ENCODE measurements at places on chromosomes 7 and 10. TPM values are rescaled to one million over a fixed set of nuclear protein-coding genes. Genes with fewer than 3 reads are reported as not detected.
A peak's percentile ranks its signal among the peaks of the same experiment; 100 is the strongest.

DNA sequence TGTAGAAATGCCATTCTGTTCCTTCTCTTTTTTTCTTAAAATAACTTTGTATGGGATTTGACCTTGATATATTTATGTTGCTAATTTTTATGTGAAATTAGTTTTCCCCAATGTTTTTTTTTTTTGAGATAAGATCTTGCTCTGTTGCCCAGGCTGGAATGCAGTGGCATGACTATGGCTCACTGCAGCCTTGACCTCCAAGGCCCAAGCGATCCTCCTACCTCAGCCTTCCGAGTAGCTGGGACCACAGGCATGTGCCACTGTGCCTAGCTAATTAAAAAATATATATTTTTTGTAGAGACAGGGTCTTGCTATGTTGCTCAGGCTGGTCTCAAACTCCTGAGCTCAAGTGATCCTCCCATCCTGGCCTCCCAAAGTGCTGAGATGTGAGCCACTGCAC is 16.0 kb downstream of the VPS26A start:
- no peaks in the 10 kb centered on the region for H3K27me3 ChIP-seq
- H3K4me1 ChIP-seq, result no peaks in the 10 kb centered on the region
- no peak overlapping the region for H3K27ac ChIP-seq
- no peak for DNase-seq
- no peak overlapping the region for H3K4me3 ChIP-seq

DNA sequence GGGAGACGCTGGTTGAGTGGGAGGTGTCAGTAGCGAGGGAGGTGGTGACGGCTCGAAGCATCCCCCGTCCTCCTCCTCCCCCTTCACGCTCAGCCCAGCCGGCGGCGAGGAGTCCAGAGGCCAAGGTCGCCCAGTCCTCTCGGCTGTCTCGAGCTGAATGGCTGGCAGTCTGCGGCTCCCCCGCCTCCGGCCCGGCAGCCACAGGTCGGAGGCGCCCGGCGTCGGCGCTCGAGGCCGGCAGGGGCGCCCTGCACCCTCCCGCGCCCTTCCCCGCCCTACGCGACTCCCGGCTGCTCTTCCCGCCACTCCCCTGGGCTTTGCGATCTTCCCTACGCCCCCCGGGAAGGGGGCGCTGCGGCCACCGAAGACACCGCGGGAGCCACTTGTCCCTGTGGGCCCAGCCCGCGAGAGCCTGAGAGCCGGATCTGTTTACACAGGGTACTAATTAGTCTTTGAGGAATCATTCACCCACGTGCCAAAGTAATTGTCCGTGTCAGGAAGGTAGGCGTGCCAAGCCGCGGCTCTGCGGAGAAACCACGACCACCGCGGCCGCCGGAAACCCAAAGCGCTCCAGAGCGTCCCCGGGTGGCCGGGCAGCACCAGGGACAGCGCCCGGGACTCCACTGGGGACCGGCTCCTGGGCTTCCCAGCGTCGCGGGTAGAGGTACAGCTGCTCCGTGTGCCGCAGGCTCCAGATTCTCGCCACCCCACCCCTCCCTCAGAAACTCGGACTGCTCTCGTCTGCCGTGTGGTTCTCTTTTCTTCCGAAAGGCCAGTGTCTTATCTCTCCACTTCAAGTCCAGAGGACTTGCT is at the start of gene NXPH1:
TSS of gene NXPH1 (plus strand) at position 133 of the 813 bp plus-strand sequence.
- peak; percentile 80 for DNase-seq
- H3K4me1 ChIP-seq, result peaks cover 18% of the 10 kb centered on the region
- peaks cover 85% of the 10 kb centered on the region for H3K27me3 ChIP-seq
- peak within 1 kb of the TSS; percentile 56 for H3K4me3 ChIP-seq

GRCh38 chr7:126979722-126980121 is 273.0 kb downstream of the GRM8 start:
- no peaks in the 10 kb centered on the region for H3K36me3 ChIP-seq
- peaks cover 15% of the 10 kb centered on the region for H3K27me3 ChIP-seq
- no peaks in the 10 kb centered on the region for H3K4me1 ChIP-seq
- H3K4me3 ChIP-seq, result no peak overlapping the region
- DNase-seq, result no peak

- H3K36me3 ChIP-seq, result no peaks in the 10 kb centered on the region
- H3K27me3 ChIP-seq, result no peaks in the 10 kb centered on the region
- H3K4me3 ChIP-seq, result no peak overlapping the region
Observed at GRCh38 chr7:88291398-88292173, 15.1 kb downstream of the STEAP4 start.

DNA sequence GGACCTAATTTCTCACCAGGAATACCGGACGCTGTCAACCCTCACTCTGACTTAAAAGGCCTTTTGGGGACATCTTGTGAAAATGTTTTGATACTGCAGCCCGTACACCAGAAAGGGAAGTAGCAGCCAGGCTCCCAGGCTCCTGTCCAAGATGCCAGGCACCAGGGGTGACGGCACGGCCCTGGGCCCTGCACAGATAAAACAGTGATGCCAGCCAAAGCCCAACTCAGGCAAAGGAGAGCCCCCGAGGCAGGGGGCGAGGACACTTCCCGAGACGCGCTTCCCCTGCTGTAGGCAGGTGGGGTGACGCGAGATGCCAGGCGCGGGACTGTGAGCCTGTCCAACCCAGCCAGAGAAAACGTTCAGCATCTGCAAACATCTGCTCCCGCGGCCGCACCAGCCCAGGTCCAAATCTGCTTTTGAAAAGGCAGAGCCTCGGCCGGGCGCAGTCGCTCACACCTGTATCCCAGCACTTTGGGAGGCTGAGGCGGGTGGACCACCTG is 15.7 kb downstream of the ZFAND2A start:
- H3K4me3 ChIP-seq, result no peak overlapping the region
- H3K27ac ChIP-seq, result no peak overlapping the region
- no peaks in the 10 kb centered on the region for H3K27me3 ChIP-seq
- H3K36me3 ChIP-seq, result no peaks in the 10 kb centered on the region
- H3K4me1 ChIP-seq, result no peaks in the 10 kb centered on the region

DNA sequence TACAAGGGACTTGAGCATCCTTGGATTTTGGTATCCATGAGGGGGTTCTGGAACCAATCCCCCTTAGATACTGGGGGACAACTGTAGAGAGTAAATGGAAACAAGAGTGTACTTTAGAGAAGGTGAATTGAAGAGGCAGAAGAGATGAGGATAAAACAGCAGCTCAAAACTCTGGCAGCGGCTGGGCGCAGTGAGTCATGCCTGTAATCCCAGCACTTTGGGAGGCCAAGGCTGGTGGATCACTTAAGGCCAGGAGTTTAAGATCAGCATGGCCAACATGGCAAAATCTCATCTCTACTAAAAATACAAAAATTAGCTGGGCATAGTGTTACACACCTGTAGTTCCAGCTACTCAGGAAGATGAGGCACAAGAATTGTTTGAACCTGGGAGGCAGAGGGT is 218.7 kb downstream of the GALNT17 start:
- peaks cover 13% of the 10 kb centered on the region for H3K4me1 ChIP-seq
- peaks cover 5% of the 10 kb centered on the region for H3K36me3 ChIP-seq
- no peak overlapping the region for H3K27ac ChIP-seq
- no peak for DNase-seq
- H3K27me3 ChIP-seq, result peaks cover 4% of the 10 kb centered on the region

DNA sequence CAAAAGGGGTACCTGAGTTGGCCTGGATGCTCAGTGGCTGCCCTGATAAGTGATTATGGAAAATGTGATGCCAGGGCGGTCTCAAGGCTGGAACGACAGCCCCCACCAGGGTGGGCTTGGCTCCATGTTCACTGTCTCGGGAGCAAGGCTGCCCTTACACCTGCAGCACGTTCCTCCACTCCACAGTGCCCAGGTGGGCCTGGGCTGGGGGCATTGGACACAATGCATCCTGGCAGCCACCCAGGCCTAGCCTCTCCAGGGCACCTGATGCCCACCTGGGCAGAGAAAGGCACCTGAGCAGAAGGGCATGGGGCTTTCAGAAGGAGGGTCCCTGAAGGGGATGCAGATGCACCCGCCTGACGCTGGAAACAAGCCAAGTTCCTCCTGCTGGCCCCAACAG is 548.3 kb downstream of the DNAJB6 start:
- no peak overlapping the region for H3K4me3 ChIP-seq
- H3K4me1 ChIP-seq, result no peaks in the 10 kb centered on the region
- no peak overlapping the region for H3K27ac ChIP-seq
- H3K36me3 ChIP-seq, result no peaks in the 10 kb centered on the region

DNA sequence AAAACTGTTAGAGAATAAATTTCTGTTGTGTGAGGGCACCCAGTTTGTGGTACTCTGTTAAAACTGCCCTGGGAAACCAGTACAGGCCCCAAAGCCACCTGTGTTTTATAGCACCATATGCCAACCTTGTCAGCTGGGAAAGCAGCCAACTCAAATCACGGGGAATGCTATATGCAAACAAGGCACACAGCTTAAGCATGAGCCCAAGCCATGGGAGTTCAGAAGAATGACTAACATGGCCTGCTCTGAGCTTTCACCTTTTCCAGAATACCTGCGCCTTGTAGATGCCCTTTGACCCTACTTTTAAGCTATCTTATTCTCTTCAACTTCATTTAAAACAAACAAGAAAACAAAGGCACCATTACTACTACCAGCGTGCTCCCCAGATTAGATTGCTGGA is 5.5 kb upstream of the SLC25A13 start:
- no peak overlapping the region for H3K4me3 ChIP-seq
- no peak overlapping the region for H3K27ac ChIP-seq
- DNase-seq, result no peak
- peaks cover 27% of the 10 kb centered on the region for H3K4me1 ChIP-seq
- no peaks in the 10 kb centered on the region for H3K27me3 ChIP-seq
- H3K36me3 ChIP-seq, result no peaks in the 10 kb centered on the region

- no peaks in the 10 kb centered on the region for H3K36me3 ChIP-seq
- no peaks in the 10 kb centered on the region for H3K27me3 ChIP-seq
- DNase-seq, result no peak
- no peaks in the 10 kb centered on the region for H3K4me1 ChIP-seq
- H3K4me3 ChIP-seq, result no peak overlapping the region
- H3K27ac ChIP-seq, result no peak overlapping the region
Observed at GRCh38 chr7:8125680-8126444, 136.1 kb downstream of the ICA1 start.

ACTL6B gene
- total RNA-seq, result not detected

Data from mesothelial cell of epicardium (in vitro differentiated cells).